SK-N-MC (cell line): ENCODE measurements at places on chromosomes 7 and 10.
A peak's percentile ranks its signal among the peaks of the same experiment; 100 is the strongest.

GRCh38 chr10:91010952-91011351 is 90.1 kb upstream of the ANKRD1 start:
- DNase-seq: no peak

- DNase-seq: no peak
Measured at GRCh38 chr10:3526727-3527501, 258.1 kb downstream of the KLF6 start.

GRCh38 chr7:148856891-148857290 is 27.2 kb downstream of the EZH2 start:
- no peak for DNase-seq

- DNase-seq: peak; percentile 53
Measured at GRCh38 chr7:130276796-130277762, 10.4 kb downstream of the CPA2 start.

- no peak for DNase-seq
Measured at GRCh38 chr7:154204046-154204445, 151.8 kb downstream of the DPP6 start.

- DNase-seq: no peak
Measured at GRCh38 chr7:134431815-134432214, 27.1 kb downstream of the AKR1B1 start.

GRCh38 chr10:62376071-62377025 is 2.2 kb downstream of the ZNF365 start:
- DNase-seq: no peak

- no peak for DNase-seq
Measured at GRCh38 chr10:121617176-121617575, 18.9 kb upstream of the FGFR2 start.

DNA sequence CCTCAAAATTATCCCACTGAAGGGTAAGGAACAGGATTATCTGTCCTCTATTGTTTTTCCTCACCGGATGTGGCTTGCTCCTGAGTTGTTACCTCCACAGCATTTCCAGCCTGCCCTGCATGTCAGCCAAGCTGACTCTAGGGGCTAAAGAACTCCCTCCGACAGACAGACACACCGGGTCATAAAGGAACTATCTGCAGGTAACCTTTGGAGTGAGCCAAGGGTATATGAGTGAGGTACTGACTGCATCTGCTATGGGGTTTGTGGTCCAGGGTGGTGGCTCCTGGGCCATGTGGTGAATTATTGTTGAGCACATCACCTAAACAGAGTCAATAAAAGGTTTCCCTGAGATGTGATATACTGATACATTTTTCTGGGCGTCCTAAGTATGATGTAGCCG is 6.9 kb upstream of the KAZALD1 start:
- no peak for DNase-seq

- DNase-seq: no peak
Measured at GRCh38 chr7:16015981-16016380, 329.5 kb upstream of the MEOX2 start.

DNA sequence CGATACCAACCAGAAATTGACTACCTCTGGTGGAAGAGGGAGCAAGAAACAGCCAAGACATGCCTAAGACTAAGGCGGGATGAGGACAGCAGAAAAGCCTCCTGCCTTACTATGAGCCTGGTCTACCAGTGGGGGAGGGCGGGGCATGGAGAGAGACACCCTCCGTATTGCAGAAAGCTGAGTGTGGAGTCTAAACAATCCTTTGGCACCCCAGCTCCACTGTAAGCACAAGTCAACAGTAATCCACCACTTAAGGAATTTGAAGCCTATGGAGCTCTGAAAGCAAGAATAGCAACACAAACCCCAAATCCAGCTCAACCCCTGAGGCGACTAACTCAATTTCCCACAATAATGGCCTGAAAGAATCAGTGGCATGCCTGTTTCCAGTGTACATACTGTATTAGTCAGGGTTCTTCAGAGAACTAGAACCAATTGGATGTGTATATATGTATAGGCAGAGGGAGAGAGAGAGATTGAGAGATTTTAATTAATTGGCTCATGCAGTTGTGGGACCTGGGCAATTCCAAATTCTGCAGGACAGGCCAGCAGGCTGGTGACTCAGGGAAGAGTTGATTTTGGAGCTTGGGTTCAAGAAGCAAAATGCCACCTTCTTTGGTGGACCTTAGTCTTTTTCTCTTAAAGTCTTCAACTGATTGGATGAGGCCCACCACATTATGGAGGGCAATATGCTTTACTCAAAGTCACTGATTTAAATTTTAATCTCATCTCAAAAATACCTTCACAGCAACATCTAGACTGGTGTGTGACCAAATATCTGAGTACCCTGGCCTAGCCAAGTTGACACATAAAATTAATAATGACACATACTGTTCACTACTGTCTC is 13.5 kb downstream of the PPIF start:
- no peak for DNase-seq

DNA sequence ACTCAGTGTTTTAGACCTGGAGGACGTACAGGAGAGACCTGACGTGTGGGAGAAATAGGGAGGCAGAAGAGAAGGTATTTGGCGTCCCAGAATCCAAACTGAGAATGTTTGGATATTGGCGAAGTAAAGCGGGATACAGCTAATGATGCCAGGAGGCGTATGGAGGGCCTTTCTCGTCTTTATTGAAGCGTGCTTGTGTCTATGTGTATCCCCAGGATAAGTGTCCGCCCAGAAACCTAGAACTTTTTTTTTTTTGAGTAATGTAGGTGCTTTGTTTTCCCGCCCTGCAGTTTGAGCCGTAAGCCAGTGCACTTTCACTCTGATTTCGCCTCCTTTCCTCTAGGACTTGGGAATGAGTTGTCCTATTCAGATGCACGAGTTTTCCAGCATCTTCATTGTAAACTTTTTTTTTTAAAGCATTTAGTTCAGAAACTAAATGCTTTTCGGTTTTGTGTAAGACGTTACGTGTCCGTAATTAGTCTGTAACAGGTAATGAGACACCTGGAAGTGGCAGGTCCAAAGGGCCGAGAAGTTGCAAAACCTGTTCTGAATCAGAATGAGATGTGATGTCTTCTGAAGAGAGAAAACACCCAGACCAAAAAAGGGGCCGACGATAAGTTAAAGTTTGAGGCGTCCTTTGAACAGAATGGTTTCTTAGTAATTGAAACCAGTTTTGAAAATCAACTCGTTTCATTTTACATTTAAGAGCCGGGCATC is 746 bp downstream of the ARL5B start:
- DNase-seq: no peak

GRCh38 chr7:46168671-46169383 is 247.8 kb upstream of the IGFBP3 start:
- DNase-seq: no peak

GRCh38 chr10:36455526-36456133 is 669.8 kb upstream of the ANKRD30A start:
- no peak for DNase-seq

GRCh38 chr7:81594767-81595166 is 175.1 kb downstream of the HGF start:
- no peak for DNase-seq

DNA sequence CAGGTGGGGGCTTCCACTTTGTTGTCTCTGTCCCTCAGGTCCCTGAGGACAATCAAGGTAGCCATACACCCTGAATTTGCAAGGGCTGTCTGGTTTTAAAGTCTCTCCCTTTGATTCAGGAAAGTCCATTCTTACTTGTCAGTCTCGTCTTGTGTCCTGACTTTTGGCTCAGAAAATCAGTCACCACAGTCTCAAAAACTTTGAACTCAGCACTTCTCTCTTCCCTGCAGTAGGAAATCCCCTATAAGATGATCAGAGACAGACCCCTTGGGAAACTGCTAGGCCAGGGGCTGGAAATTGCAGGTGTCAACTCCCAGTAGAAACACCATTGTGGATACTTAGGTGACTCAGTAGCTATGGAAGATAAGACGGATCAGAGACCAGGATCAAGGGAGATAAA is 73.1 kb downstream of the CDC123 start:
- no peak for DNase-seq

- DNase-seq: no peak
Measured at GRCh38 chr10:69500864-69501468, 49.7 kb downstream of the TSPAN15 start.

GRCh38 chr7:100373261-100373831 is at the start of gene PILRA:
Gene PILRA, plus strand, starts transcription at chr7:100373487. Its CDS starts 170 bp downstream, at chr7:100373657.
- DNase-seq: no peak

- no peak for DNase-seq
Measured at GRCh38 chr7:143447466-143447865, 4.2 kb downstream of the TAS2R60 start.

DNA sequence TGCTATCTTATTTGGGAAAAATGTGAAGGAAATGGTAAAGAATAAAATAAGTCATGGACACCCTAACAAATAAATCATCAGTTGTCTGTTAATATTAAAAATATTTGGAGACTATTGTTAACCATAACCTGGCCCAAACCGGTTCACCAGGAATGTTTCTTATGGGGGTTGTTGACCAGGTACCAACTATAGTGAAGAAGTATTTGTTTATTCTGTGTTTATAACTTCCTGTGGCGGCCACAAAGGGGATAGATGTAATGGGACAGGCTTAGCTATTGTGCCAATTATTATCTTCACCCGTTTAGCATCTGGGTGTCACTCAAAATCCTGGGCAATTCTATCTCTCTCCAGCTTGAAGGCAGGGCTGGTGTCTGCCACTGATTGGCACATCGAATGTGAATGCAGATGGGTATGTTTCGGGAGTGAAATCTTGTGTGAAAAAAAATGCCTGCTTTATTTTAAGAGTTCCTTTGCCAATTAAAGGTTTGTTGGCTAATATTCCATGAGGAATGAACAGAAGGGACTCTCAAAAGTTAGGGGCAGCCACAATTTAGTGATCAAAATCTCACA is 500.9 kb downstream of the ARL4A start:
- DNase-seq: no peak

- no peak for DNase-seq
Measured at GRCh38 chr7:92694211-92694610, 104.0 kb upstream of the FAM133B start.

DNA sequence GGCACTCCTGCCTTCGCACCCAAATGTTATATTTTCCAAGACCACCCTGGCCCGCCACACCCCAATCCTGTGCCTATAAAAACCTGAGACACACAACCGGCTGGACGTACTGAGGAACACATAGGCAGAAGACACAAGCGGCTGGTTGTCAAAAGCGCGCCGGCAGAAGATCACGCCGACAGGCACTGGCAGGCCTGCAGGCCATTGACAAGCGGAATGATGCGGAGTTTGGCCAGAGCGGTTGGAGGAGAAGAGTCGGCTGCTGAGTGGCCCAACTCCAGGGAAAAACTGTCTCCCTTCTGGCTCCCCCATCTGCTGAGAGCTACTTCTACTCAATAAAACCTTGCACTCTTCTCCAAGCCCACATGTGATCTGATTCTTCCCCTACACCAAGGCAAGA is 39.7 kb upstream of the SAMD8 start:
- DNase-seq: no peak

DNA sequence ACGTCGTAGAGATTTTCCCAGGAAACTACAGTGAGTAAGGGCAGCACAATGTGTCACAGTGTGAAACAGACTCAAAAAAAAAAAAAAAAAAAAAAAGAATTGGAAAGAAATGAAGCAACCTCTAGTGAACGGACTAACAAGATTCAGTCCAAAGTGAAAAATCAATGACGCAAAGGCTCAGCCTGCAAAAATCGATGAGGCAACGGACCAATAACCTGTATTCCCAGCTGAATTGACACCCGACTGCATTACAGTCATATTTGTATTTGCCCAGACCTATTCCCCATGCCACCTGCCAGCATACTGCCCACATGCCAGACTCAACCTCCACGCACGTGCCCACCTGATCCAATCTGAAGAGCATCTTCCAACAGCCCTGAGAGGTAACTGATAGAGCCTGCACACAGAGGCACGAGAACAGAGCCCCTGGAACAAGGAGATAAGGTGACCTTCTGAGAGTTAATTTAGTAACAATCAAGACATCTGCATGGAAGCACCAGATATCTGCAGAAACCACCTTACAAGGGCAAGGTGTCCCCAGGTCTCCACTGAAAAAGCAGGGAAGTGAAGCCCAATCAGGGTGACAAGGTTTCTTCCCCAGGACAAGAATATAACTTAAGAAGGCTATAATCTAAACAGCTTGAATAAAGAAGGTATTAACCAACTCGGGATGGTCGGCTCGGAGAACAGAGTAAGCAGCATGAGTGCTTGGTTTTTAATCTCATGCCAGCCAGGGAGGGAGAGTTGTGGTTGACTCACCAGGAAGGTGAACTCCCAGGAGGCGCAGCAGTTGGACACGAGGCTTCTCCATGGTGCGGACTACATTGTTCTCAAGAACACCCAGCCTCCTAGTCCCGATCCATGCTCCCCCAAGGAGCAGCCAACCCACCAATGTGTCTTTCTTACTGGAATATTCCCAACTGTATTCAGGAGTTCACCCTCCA is 48.5 kb downstream of the PLXNA4 start:
- DNase-seq: no peak

DNA sequence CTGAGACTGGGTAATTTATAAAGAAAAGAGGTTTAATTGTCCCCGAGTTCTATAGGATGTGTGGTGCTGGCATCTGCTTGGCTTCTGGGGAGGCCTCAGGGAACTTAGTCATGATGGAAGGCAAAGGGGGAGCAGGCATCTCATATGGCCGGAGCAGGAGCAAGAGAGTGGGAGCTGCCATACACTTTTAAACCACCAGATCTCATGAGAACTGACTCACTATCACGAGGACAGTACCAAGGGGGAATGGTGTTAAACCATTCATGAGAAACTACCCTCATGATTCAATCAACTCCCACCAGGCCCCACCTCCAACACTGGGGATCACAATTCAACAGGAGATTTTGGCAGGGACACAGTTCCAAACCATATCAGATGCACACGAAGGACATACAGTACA is 199.9 kb upstream of the DPP6 start:
- no peak for DNase-seq

DNA sequence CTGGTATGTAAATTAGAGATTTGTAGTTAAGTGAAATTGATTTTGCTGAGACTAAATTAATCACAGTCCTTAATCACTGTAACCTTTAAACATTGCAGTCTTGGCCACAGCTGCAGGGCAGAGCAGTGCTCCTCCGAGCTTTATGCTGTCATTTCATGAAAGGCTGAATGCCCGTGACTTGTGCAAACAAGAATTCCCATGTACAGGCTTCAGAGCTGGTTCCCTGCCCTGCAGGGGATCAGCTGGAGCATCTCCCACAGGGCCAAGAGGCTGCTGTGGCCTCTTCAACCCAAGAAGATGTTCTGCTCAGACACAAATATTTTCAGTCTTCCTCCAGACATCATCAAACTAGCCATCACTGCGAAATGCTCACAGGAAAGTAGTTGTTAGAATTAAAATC is 419.1 kb downstream of the AUTS2 start:
- DNase-seq: no peak

DNA sequence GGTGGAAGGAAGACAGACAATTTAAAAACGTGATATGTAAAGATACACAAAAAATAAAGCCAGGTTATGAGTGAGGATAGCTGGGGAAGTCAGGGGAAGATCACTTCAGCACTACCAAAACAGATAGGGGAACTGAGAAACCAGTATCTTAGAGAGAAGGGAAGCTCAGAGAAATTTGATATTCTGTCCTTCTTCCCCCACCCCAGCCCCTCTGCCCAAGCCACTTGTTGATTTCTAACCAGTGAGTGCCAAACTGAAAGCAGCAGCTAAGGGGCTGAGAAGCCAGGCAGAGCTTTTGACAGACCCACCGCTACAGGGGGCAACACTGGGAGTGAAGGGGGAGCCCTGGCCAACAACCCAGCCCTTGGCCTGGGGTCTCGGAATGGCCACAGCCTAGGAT is 9.1 kb upstream of the SLC29A3 start:
- DNase-seq: no peak

GRCh38 chr10:103761075-103761920 is 94.1 kb downstream of the SH3PXD2A start:
- no peak for DNase-seq
